Effector memory CD8-positive, alpha-beta T cell (primary cell): ENCODE measurements at places on chromosomes 2 and 18.

DNA sequence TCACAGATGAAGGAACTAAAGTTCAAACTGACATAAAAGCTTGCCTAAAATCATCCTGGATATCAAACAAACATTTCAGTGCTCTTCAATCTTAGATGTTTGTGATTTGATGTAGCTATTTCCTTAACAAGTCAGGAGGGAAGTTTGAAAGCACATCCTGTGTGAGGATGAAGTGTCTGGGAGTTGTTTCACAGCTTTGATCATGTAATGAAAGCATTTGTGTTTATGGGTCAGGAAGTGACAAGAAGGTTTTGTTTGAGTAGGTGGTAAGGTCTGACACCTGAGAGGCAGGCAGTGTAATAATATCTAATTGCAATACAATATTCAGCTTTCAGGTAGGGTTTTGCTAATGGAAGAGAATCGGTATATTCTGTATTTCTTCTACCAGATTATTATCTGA is 26.0 kb upstream of the CSRNP3 start:
- DNase-seq, result no peak

GRCh38 chr2:150526827-150527226 is 39.4 kb upstream of the RND3 start:
- no peak for DNase-seq

GRCh38 chr18:37846996-37847395 is 281.4 kb upstream of the CELF4 start:
- DNase-seq, result no peak

DNA sequence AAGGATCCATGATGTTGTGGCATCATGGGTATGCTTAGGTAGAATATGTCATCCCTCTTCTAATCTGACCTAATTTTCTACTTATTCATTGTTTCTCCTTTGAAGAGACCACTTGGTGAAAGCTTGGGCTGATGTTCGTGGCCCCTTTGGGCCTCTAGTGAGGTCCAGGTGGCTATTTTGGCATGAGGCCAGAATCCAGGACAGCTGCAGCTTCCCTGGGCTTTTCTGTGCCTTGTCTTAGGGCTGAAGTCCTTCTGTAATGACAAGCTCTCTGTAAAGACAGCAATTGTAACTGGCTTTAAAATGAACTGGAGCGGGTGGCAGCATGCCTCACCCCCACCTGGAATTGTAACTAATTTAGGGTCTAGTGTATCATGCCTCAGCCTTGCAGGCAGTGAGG is 15.6 kb upstream of the MC2R start:
- no peak for DNase-seq

GRCh38 chr2:187543488-187543887 is 10.7 kb downstream of the TFPI start:
- no peak for DNase-seq

DNA sequence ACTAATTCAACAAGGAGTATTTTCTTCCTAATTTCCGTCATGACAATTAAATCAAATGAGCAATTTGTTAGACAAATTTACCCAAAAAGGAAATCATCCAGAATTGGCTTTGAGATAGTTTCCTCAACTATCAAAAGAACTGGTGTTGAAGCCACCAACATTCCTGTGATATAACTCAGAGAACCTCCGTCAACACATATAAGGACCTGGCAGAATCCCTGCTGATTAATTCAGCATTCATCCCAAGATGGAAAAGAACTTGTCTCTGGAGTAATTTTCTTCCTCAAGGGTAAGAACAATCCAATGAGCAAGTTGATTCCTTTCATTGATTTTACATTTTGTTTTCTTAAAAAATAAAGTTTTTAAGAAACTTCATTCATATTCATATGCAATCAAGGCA is 62.0 kb downstream of the MBD2 start:
- DNase-seq, result no peak

GRCh38 chr2:58291726-58292438 is 50.8 kb upstream of the FANCL start:
- no peak for DNase-seq

DNA sequence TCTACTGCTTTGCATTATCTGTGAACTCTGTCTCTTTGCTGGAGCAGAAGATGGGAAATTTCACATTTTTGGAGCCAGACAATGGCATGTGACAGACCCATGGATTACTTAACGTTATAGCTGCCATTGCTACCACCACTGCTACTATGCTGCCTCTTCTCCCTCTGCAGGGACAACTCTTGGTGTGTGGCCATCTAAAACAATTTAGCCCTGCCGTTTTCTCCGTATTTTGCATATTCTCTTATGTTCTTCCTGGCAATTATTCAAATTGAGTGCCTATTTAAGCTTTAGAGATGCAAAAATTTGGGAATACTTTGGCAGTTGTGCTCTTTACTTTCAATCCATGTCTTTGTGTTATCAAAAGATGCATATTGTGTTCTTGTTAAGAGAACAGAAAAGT is 386.8 kb downstream of the XIRP2 start:
- no peak for DNase-seq

GRCh38 chr2:173750353-173750801 is 214.8 kb downstream of the SP3 start:
- no peak for DNase-seq

DNA sequence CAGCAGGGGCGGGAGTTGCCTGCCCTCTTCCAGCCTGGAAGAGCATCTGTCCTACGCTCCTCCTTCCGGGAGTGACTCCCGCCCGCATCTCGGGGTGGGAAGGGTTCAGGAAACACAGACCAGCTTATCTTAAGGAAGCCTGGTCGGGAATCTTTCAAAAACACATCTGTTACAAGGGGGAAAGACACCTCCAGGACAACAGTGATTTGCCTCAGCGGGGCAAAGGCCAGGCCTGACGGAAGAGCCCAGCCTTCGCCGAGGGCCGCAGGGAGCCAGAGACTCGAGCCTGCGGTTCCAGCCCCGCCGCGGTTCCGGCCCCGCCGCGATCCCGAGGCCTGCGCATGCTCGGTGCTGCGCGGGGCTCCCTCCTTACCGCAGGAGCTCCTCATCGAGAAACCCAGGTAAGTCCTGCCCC is 38.1 kb upstream of the TGIF1 start:
- DNase-seq, result peak; percentile 10

DNA sequence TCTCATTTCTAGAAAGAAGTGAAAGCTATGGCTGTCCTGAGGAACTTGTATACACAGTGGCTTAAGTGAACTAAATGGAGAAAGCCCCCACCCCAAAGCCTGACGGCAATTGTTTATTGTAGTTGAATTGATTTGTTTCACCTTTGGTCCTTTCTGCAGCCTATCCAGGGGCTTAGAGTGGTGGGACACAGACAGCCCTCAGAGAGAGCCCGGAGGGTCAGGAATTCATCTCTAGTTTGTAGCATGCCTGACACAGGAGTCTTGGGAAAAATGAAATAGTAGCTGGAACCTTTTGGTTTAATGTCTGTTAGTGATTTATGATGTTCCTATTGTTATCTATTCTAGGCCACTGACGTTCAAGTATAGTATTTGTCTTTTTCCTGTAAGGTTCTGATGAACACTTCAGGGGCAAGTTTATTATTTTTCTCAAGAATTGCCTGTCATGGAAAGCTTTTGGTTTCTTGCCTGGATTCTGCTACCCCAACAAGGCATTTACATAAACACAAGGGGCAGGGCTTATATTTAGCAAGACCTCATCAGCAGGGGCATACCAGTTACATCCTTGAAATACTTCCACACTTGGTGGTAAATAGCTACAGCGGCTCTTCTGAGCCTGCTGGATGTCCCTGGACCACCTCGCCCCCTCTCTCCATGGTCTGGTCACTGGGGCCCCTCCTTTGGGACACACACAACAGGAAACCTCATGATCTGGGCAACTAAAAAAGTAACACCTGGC is 44.4 kb downstream of the KCNE4 start:
- DNase-seq, result no peak

DNA sequence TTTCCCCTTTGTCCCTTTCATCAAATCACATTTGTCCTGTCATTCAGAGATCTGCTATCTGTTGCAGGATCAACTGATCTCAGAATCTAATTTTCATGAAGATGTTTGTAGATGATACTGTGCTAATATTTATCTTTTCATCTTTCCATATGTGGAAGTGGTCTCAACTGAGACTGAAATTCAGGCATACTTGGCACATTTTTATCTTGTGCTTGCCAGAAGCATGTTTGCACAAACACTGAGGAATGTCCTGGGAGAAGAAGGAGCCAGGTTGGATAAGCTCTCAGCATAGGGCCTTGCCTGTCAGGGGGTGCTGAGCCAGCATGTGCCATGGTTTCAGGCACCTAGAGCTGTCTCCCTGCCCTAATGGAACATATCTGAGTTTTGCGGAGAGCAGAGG is 24.5 kb upstream of the MMADHC start:
- no peak for DNase-seq

- DNase-seq, result no peak
Measured at GRCh38 chr18:32139835-32140283, 48.2 kb downstream of the RNF138 start.

- DNase-seq, result no peak
Measured at GRCh38 chr2:184599054-184599871, 934 bp downstream of the ZNF804A start.

DNA sequence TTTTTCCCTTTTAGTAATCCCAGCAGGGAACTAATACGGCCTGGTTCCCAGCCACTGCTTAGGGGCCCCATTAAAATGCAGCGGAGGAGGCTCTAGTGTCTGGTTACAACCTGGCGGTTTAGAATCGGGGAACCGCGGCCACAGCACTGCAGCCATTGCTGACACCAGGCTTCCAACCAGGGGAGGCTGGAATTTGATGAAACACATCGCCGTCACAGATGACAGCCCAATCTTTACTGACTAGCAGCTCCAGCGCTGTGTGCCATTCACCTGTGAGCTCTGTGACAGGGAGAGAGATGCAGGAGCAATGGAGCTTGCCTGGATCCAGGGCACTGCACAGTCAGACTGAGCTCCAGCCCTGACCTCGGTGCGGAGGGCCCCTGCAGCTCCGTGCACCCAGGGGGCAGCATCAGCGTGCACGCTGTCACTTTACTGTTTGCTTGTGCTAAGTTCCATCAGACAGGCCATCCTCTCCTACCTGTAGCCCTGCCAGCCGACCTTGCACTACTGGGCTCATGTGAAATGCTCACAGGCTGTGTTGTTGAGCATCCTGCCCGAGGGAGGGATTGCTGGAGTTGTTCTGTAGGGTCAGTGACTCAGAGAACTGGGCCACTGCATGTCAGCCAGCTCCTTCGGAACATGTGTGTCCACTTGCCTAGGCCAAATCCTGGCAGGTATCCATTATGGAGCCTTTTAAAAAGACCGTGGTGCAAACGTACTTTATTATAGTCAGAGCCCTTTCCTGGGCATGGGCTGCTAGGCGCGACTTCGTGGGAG is 203.5 kb downstream of the SEPTIN10 start:
- DNase-seq, result no peak

DNA sequence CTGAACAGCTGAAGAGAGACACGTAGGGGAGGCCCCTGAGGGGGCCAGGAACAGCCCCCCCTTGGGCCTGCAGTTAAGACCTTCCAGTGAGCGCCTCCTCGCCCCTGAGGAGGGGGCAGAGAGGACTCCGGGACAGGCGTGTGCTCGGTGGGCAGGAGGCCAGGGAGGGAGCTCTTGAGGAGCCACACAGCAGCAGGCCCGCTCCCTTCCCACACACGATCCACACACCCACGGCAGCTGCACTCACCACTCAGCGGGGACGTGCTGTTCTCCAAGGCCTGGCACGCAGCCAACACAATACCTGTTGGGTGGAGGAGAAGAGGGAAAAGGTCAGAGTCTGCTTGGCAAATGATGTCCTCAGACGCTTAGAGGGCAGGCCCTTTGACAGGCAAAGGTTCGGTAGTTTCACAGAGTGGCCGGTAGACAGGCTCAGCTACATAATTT is 39.0 kb downstream of the TGFA start:
- DNase-seq, result no peak
